ENCODE measurements at places on chromosomes 4 and X. TPM values are rescaled to one million over a fixed set of nuclear protein-coding genes. Genes with fewer than 3 reads are reported as not detected.

Gene SPARCL1
- total RNA-seq, result 0.80 TPM

Gene MND1
- not detected for total RNA-seq

Gene ARMCX2
- 192 TPM for total RNA-seq

Gene SMIM20
- 31.7 TPM for total RNA-seq

Gene HS3ST1
- total RNA-seq, result 0.16 TPM

Gene USP17L18
- total RNA-seq, result not detected

Gene CLNK
- total RNA-seq, result not detected

Gene PASD1
- not detected for total RNA-seq
